Hematopoietic multipotent progenitor cell (in vitro differentiated cells): ENCODE measurements at places on chromosomes 7 and 10. TPM values are rescaled to one million over a fixed set of nuclear protein-coding genes. Genes with fewer than 3 reads are reported as not detected.

The FAM13C gene
- total RNA-seq, result not detected

The PYROXD2 gene
- total RNA-seq, result 33.9 TPM

The DCLRE1A gene
- 3.8 TPM for total RNA-seq

The OR13A1 gene
- total RNA-seq, result under 0.01 TPM

The CLDN3 gene
- total RNA-seq, result not detected

The POLR2J2 gene
- 2.7 TPM for total RNA-seq

The GRM8 gene
- total RNA-seq, result not detected

The MOGAT3 gene
- total RNA-seq, result not detected

The NODAL gene
- total RNA-seq, result not detected

The GATAD1 gene
- total RNA-seq, result 17.8 TPM

The ATP6V1F gene
- 110 TPM for total RNA-seq

The ARHGAP22 gene
- total RNA-seq, result 67.3 TPM

The FAS gene
- 5.7 TPM for total RNA-seq

The MORN4 gene
- 3.5 TPM for total RNA-seq

The CPED1 gene
- 9.2 TPM for total RNA-seq

The ELFN1 gene
- 0.27 TPM for total RNA-seq

The STK17A gene
- 10.8 TPM for total RNA-seq

The CYP3A7 gene
- total RNA-seq, result not detected

The HSPA12A gene
- total RNA-seq, result 0.54 TPM
